ENCODE measurements at places on chromosomes 16 and 17.

DNA sequence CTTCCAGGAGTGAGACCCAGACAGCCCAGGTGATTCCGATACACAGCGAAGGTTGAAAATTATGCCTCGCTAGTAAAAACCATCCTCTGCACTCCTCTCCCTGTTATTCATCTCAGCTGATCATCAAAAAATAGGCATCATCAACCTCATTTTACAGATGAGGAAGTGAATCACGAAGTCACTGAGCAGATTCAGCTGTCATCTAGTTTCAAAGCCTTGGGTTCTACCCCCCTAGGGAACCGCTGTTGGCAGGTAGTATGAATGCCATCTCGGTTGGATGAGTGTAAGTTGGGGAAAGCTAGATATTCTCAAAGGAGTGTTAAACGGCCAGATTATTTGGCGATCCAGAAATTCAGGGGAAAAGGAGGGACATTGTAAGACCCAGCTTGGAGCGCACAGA lies 2.0 kb downstream of the CRYM start:
- no peak for DNase-seq

DNA sequence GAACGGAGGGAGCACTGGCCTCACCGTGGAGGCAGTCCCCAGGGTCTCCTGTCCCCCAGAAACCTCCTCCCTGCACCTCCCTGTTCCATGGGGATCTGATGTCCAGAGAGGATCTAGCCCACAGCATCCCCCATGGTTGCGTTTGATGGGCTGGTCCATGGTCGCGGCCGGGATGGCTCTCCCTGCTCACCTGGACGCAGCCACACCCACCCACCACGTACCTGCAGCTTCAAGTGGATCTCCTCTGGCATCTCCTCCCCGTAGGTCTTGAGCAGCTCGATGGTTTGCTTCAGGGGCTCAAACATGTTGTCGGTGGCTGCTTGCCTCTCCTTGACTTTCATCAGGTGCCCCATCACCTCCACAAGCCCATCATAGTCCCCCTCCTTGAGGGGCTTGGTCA lies 47.9 kb downstream of the DNAH17 start:
- DNase-seq, result no peak

DNA sequence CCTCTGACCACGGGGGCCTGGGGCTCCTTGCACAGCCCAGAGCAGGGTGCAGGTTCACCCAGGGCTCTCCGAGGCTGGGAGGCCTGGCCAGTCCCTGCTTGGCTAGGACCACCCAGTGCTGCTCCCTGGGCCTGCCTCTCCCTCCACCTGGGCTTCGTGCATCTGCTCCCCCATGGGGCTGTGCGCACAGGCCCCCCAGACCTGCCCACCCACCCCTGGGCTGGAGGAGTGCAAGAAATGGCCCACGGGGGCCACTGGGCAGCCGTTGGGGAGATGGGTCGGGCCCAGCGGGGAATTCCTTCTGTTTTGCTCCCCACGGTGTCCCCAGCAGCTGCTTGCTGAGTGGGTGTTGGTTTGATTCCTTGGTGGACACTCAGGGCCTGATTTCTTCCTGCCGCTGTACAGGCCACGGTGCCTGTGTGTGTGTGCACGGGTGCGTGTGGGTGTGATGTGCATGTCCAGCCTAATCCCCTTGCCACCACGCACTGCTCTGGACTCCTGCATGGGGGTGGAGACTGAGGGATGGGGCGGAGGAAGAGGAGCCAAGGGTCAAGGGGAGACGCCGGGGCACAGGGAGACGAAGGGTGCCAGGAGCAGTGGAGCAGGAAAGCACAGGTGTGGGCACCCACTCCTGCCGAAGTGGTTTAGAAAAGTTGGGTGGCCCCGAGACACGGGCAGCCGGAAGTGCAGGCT lies 8.5 kb downstream of the PRSS27 start:
- DNase-seq, result no peak

DNA sequence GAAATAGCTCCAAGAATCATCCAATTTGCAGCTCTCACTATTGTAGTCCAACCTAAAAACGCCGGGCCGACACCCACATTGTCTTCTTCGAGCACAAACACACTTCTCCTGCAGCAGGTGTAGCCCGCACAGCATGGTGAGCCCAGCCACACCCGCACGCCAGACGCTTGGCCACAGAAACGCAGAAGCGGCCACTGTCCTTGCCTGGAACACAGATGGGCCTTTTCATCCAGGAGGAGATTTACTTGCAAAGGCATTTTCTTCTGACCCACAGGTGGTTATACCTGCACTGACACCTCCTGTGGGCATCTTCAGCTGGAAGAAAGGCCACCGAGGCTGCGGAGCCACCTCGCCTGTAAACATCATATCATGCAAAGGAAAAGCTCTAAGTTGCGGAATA lies 98.4 kb downstream of the ADCY9 start:
- no peak for DNase-seq

GRCh38 chr17:17497065-17497844 lies 1.1 kb upstream of the RASD1 start:
- DNase-seq, result no peak

GRCh38 chr16:28092721-28093384 lies 29.3 kb upstream of the GSG1L start:
- no peak for DNase-seq

DNA sequence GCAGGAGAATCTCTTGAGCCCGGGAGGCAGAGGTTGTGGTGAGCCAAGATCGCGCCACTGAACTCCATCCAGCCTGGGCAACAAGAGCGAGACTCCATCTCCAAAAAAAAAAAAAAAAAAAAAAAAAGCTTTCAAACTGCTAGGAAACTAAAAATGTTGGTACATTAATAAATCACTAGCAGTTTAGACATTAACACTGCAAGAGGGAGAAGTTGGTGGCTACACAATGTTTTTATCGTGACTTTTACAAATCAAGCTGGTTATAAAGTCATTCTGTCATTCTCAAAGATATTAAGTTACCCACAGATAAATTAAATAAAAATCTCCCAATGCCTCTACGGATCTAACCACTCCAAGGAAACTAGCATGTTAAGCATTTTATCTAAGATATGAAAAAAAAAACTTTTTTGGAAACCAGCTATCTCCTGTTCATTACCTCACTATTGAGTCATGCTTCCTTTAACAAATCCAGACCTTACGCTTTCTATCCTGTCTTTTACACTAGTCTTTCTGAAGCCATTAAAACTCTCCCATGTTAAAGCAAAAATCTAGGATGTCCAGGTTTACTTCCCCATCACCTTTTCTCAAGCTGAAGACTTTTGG lies 85.9 kb upstream of the SMURF2 start:
- no peak for DNase-seq

DNA sequence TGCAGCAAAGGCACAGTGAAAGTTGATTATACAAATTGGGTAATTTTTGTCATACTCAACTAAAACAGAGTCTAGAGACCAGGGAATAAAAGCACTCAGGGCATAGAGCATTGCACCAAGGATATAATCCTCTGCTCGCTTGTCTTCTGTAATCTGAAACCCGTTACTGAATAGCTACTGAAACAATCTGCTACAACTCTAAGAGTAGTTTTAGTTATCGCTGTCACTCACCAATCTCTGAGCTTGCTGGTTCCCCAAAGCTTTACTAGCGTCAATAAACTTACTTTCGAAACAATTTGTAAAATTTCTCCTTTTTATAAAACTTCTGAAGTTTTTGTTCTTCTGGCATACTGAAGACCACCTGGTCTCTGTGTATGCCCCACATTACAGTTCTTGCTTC lies 22.9 kb upstream of the SLC35G3 start:
- no peak for DNase-seq

DNA sequence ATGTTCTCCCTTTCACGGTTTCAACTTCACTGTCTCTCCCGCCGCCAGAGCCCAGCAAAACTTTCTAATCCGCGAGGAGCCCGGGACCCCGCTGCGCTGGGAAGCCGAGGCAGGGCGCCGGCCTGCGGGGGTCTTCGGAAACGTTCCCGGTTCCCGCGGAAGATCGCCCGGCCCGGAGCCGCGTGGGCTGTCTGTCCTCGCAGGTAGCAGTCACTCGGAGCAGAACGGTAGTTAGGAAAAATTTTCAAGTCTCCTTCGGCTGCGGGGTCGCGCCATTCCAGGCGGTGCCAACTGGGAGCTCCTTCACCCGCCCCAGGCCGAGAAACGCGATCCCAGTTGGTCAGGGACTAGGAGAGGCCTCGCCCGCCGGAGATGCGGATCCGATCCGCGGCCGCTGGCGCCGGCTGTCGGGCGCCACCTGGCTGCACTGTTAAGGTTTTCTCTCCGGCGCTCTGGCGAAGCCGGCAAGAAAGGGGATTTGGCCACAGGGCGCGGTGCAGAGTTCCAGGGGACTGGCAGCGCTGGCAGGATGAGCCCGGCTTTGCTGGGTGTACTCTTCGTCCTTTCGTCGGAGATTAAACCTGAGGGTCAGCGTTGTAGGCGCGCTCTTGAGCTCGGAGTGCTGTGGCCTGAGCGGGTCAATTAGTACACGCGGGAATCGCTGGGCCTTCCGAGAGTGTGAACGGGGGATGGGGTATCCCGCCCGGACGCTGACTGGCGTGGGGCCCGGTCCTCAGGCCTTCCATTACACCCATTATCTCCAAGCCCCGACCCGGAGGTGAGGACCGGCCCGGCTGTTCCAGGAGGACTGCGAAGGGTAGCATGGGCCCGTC lies 135.4 kb downstream of the KCNJ12 start:
- peak; percentile 73 for DNase-seq

GRCh38 chr17:546456-546855 lies 168.2 kb downstream of the VPS53 start:
- no peak for DNase-seq

GRCh38 chr16:80526418-80527061 lies 14.3 kb upstream of the DYNLRB2 start:
- peak; percentile 56 for DNase-seq
